ENCODE measurements at places on chromosomes 13 and 19. TPM values are rescaled to one million over a fixed set of nuclear protein-coding genes. Genes with fewer than 3 reads are reported as not detected.

Gene CLDN10
- total RNA-seq, result not detected

Gene CALR3
- not detected for total RNA-seq

Gene FAM83E
- total RNA-seq, result 0.47 TPM

Gene OR7C1
- not detected for total RNA-seq

Gene PNMA8A
- total RNA-seq, result 3.5 TPM

Gene KASH5
- total RNA-seq, result not detected

Gene PLK5
- total RNA-seq, result not detected

Gene WDR88
- not detected for total RNA-seq

DNA sequence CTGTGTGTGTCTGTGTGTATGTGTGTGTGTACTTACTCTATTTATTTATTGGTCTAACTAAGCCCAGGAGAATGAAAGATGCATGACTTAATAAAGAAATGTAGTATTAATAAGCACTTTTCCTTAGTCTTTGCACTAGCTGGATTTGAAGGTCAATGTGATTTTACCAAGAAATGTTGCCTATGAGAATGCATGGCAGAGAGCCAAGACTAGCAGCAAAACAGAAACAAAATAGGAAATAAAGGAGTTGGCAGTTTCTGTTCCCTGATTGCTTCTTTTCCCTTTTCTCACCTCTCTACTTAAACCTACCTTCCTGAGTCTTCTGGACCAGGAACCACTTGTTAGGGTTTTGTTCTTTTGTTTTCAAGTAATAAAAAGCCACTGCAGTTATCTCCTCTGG is 286.1 kb downstream of the KCTD12 start:
- no peak for DNase-seq

DNA sequence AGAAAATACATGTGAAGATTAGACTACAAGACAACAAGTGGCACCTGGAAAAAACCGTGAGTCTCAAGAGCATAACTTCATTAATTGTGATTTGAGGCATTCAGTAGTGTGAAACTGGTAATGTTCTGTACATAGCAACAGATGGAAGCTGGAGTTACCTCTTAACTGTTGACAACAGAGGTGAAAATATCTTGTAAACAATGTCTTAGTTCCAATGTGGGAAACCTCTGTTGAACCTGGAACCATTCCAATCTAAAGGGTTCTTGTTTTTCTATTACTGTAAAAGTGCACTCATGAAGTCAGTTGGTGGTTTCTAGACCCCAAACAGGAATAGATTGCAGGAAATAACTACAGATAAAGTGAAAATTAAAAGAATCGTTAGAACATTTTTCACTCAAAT is 728.4 kb downstream of the SLITRK1 start:
- no peak for DNase-seq

- DNase-seq, result no peak
Observed at GRCh38 chr13:50990818-50991506, 81.4 kb downstream of the RNASEH2B start.

DNA sequence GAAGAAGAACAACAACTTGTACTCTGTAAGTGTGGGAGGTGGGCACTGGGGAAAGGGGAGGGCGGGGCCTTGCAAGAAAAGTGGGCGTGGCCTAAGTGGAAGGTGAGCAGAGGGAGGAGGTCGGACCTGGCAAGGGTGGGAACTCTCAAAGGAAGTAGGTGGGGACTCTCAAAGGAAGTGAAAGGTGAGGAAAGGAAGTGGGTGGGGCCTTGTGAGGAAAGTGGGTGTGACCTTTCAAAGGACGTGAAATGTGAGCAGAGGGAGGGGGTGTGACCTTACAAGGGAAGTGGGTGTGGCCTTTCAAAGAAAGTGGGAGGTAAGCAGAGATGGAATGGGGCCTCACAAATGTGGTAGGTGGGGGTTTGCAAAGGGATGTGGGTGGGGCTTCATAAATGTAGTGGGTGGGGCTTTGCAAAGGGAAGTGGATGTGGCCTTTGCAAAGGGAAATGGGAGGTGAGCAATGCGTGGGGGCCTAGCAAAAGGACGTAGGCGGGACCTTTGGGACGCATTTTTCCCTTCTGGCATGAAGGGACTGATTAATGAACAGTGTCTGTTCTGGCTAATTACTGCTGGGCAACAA is 25.9 kb downstream of the ACSBG2 start:
- DNase-seq, result no peak

- no peak for DNase-seq
Observed at GRCh38 chr13:32174366-32174765, 140.8 kb downstream of the ZAR1L start.

- DNase-seq, result no peak
Observed at GRCh38 chr13:20782116-20782708, 8.5 kb upstream of the EEF1AKMT1 start.

DNA sequence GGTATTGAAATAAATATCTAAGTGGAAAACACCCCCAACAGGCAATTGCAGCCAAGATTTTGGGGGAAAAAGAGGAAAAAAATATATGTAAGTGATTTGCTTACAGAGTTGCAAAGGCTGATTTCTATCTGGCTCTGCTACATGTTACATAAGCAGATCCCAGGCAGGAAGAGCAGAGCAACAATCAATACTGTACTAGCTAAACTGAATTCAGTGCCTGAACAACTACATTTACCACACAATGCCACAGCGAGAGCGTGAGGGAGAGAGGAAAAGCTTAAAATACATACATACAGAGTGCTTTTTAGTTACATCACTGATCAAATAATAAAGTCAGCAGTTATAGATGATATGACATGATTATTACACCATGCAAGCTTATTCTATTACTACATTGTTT is 665.6 kb upstream of the ARGLU1 start:
- DNase-seq, result no peak

DNA sequence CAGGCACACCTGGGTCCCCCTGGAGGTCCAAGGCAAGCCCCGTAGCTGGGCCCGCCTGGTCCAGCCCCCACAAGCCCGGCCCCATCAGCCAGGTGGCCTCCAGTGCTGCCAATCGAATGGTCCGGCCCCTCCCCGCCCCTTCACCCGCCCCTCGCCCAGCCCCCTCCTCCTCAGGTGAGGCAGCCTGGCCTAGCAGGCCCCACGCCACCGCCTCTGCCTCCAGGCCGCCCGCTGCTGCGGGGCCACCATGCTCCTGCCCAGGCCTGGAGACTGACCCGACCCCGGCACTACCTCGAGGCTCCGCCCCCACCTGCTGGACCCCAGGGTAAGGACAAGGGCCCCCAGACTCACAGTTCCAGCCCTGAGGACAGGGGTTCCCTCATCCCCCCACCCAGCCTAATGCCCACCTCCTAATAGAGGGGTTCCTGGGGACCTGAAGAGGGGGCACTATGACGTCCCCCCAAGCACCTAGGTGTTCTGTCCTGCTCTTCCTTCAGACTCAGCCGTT is at the start of gene HPN:
HPN (plus strand) TSS at position 174 of the 508 bp plus-strand sequence. CDS start 786 bp downstream, outside the sequence.
- no peak for DNase-seq

GRCh38 chr19:50333737-50334617 is 4.8 kb upstream of the KCNC3 start:
- DNase-seq, result peak; percentile 38

GRCh38 chr19:49520705-49521319 is 7.0 kb upstream of the RCN3 start:
- no peak for DNase-seq

- DNase-seq, result no peak
Observed at GRCh38 chr19:35549879-35550523, 4.6 kb downstream of the TMEM147 start.

DNA sequence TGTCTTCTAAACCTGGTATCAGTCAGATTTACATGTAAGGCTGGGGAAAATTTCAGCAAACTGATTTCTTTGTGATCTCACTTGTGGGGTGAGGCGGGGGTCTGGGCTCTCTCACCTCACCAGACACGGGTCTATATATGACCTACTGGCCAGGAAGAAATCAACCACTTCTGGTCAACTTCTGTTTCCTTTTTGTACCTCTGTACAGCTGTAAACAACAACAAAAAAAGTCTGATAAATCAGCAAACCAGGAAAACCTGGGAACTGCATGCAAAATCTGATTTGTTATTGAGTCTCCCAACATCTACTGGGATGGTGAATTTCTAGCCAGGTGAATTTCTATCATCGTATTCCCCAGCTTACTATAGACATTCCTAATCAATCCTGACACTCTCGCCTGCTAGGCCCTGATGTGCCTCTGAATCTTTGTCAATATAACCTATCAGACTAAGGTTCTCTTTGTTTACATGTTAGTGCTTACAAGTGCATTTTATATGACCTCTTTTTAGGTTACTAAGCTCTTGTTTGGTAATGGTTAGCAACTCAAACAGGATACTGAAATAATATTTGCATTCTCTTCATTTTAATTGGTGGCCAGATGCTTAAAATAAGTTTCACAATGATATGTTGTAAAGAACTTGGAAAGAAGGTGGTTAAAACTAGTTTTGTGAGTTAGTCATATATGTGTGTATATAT is 77.7 kb downstream of the LRRC63 start:
- no peak for DNase-seq

- peak; percentile 71 for DNase-seq
Observed at GRCh38 chr19:6273701-6274601, 5.8 kb downstream of the MLLT1 start.

- DNase-seq, result no peak
Observed at GRCh38 chr13:73248711-73249580, 190.1 kb downstream of the KLF5 start.

DNA sequence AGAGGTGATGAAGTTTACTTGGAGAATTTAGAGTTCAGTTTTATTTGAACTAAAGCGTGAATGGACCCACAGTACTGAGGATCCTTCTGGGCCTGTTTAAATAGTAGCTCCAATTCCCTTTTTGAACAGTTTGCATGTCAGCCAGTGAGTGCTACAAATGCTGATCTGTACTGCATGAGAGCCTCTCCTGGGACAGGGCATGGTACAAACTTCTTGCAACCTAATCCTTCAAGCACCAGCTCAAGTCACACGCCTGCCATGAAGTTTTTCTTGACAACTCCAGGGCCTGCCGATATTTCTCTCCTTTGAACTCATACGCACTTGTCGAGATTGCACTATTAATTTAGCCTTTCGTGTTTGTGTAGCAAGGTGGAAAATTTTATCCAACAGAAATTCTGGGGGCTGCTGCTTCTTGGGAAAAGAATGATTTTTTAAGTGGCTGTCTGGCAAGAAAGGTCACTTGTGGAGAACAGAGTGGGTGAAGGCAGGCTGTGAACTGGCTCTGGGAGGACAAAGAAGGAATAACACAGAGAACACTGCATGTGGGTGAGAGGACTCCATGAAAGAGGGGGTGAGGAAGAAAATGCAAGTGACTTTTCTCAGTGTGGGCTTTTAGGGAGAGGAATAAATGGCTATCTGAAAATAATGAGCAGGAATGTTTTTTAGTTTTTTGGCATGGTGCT is 192.5 kb downstream of the NDFIP2 start:
- no peak for DNase-seq

GRCh38 chr19:54114340-54115108 is 933 bp downstream of the TFPT start:
- no peak for DNase-seq

GRCh38 chr19:56900573-56901097 is 60.1 kb upstream of the PEG3 start:
- no peak for DNase-seq

- no peak for DNase-seq
Observed at GRCh38 chr13:24261566-24261965, 47.8 kb upstream of the C1QTNF9 start.

- no peak for DNase-seq
Observed at GRCh38 chr19:30909216-30909615, 440.0 kb downstream of the TSHZ3 start.

DNA sequence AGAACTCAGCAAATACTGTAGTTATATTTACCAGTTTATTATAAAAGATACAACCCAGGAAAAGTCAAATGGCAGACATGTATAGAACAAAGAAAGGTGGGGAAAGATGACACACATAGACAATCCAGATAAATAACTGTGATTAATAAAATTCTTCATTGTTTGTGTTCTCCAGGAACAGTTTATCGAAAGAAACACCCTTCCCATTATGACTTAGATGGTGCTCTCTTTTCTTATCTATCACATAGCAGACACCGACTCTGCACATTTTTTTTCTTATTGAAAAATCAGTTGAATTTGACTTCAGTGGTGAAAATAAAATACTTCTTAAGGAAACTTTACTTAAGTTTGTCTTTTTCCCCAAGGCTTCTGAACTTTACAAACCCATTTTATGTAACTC is 6.2 kb downstream of the ZNF708 start:
- DNase-seq, result no peak

GRCh38 chr19:16199275-16199932 is 1.7 kb downstream of the AP1M1 start:
- DNase-seq, result no peak

DNA sequence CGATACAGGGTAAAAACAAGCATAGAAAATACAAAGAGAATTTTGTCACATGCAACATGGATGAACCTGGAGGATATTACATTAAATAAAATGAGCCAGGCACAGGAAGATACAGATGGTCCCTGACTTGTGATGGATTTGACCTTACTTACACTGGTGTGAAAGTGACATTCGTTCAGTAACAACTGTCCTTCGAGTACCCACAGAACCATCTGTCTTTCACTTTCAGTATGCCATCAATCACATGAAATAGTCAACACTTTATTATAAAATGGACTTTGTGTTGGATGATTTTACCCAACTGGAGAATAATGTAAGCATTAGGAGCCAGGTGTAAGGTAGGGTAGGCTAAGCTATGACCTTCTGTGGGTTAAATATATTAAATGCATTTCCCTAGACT is 51.5 kb downstream of the ZNF787 start:
- no peak for DNase-seq

DNA sequence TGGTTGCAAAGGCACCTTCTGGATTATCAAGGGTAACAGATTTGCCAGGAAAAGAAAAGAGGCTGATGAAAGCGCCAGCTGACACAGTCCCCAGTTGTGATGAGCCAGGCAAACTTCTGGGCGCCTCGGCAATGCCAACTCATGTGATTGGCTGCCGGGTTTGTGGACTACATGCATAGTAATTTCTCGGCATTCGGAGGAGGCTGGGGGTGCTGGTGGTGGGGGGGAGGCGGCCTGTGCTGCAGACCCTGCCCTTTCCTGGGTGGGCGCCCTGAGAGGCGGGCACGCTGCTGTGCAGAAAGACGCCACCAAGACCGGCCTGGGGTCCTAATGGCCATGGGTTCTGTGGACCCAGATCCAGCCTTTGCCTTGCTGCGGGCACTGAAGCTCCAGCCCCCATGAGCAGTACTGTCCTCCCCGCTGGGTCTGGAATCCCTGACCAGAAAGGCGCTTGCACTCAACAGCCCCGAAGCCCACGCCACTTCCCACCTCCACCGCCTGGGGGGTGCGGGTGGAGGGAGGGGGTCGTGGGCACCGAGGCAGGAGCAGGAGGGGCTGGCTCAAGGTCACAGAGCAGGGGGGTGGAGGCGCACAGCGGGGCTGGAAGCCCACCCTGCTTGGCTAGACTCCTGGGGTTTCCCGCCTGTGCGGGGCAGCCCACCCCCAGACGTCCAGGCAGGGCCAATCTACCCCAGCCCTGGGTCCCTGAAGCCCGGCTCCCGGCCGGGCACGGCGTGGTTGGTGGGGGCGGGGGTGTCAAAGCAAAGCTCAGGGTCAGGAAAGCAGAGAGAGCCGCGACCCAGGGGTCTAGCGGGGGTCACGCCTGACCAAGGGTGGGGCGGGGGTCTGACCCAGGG is 1.0 kb downstream of the DIRAS1 start:
- no peak for DNase-seq

DNA sequence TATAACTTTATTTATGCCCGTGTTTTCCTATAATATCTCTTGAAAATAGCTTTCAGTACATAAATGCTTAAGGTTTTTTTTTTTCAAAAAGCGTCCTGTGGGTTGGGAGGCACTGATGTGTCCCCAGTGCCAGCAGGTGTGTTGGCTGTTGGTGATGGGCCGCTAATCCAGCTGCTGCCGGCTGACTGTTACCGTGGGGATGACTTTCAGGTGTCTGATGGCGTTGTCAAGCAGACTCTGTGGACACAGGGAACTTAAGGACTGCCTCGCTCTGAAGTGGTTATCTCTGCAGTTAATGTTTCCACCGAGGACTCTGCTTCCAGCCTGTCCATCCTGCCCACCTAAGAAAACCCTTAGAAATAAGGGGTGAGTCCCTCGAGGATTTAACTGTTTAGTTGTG is 94.5 kb downstream of the ANKRD10 start:
- DNase-seq, result no peak

All from omental fat pad (tissue), 4 donors.